ENCODE measurements at places on chromosomes 7 and 10.

- DNase-seq: no peak
Measured at GRCh38 chr7:112439476-112439875, 10.8 kb upstream of the IFRD1 start.

- no peak for DNase-seq
Measured at GRCh38 chr10:59847326-59847725, 59.0 kb downstream of the CCDC6 start.

- no peak for DNase-seq
Measured at GRCh38 chr7:158274404-158274811, 313.2 kb downstream of the PTPRN2 start.

GRCh38 chr10:133275684-133276092 is 980 bp downstream of the ADAM8 start:
- no peak for DNase-seq

DNA sequence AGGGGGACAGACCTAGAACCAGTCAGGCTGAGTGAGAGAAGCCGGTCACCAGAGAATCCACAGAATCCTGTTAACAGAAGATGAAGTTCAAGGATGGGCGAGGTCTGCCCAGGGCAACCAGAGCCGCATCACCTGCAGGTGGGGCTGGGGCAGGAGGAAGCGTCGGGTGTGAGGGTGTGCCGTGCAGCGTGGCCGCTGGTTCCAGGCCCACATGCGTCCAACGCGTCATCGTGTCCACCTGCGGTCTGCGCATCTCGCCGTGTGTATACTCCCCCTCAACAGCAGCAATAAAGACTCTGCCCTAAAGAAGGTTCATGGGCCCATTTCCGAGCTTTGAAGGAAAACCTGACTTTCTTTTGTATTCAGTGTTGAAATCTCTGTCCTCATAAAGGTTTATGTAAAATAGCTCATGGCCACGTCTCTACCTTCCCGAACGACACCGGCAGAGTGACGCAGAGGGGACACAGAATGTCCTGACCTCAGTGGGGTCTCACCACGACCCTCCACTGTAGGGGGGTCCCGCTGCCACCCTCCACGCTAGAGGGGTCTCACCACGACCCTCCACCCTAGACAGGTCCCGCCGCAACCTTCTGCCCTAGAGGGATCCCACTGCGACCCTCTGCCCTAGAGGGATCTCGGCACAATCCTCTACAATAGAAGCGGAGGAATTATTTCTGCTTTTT is 446.9 kb downstream of the PTPRN2 start:
- no peak for DNase-seq

GRCh38 chr7:47347816-47348385 is 234.0 kb downstream of the TNS3 start:
- no peak for DNase-seq

- no peak for DNase-seq
Measured at GRCh38 chr7:147547252-147547897, 1043.2 kb upstream of the C7orf33 start.

DNA sequence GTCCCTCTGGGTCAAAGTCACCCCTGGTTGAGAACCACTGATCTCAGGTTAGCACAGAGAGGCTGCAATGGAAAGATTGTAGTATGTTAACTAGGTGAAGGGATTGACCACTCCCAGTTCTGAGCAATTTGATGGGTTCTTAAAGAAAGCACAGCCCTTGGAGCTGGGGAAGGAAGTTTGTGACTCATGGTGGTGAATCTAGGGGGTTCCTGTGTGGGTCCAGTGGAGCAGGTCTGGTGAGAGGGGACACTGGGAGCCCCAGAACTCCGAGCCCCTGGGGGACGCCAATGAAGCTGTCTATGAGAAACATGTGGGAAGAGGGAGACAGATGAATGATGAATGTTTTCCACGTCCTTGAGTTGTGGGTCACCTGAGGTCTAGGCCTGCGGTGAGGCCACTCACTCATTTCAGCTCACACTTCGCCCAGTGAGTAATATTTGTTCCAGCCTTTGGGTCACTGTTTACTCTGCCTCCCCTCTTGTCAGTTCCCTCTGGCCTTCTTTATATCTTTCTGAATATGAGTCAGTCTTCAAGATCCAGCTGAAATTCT is 341.9 kb downstream of the LRMDA start:
- no peak for DNase-seq

- DNase-seq: no peak
Measured at GRCh38 chr10:128843972-128844371, 623.1 kb upstream of the MGMT start.

GRCh38 chr7:73623798-73624668 is at the start of gene MLXIPL:
Gene MLXIPL, minus strand, starts transcription at chr7:73624522. Its CDS starts 30 bp downstream, at chr7:73624492.
- DNase-seq: peak; percentile 26

- DNase-seq: no peak
Measured at GRCh38 chr10:7218968-7219367, 191.9 kb downstream of the SFMBT2 start.

DNA sequence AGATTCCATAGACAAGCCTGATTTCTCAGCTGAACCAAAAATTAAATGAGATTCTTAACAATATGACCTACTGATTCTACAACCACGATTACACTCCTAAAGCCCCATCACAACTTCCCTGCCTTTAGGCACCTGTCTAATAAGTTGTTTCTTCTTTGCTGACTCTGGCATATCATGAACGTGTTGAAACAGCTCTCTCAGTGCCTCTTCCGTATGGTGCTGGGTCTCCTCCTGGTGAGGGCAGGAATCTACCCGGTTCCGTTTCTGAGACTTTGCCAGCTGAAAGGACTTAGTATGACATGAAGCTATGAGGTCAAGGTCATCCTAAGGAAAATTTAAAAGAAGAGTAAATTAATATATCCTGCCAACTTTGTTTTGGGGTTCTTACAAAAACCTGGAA is 48.6 kb downstream of the ARHGAP19 start:
- DNase-seq: no peak

DNA sequence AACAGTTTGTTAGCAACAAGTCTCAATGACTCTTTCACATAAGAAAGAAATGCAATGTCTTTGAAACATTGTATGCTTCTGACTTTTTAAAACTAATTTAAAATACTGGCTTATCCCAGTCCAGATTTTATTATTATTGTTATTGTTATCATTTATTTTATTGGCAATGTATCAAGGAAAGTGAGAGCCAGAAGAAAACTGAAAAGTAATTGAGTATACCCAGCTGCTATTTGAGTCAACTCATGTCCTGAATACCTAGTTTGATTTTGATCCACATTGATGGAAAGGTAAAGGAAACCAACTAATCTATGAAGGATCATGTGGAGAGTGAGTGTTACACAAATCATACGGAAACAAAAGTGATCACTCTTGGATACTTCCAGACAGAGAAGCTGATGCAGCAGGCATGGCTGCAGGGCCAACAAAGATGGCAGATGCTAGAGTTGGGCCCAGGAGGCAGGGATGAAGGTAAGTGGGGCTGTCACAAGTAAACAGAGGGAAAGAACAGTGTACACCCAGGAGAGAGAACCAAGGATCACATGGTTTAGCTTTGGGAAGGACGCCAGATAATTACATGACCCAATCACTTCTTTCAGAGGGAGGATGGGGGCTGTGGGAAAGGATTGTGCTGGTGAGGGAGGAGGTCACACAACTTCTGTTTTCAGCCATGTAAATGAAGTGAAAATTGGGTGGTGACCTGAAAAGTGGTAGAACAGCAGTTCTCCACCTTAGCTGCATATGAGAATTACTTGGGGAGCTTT is 179.2 kb upstream of the NAMPT start:
- no peak for DNase-seq

GRCh38 chr7:33243319-33243881 is 114.0 kb downstream of the BBS9 start:
- no peak for DNase-seq

GRCh38 chr10:62155054-62155680 is 113.5 kb downstream of the RTKN2 start:
- DNase-seq: no peak

DNA sequence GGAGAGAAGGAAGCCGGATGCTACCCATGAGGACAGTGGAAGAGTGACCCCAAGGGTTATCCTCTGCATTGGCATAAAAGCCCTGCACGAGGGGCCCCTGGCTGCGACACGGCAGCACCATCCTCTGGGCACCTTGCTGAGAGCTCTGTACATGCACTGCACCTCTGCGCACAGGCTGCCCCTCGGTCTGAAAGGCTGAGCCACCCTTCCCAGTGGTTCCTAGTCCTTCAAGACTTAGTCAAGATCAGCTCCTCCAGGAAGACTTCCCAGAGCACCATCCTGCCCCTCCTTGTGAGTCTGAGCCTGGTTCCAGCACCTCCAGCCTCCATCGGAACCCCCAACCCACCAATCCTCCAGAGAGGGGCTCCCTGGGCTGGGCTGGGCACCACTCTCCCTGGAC is 37.9 kb upstream of the CNPY1 start:
- DNase-seq: no peak

DNA sequence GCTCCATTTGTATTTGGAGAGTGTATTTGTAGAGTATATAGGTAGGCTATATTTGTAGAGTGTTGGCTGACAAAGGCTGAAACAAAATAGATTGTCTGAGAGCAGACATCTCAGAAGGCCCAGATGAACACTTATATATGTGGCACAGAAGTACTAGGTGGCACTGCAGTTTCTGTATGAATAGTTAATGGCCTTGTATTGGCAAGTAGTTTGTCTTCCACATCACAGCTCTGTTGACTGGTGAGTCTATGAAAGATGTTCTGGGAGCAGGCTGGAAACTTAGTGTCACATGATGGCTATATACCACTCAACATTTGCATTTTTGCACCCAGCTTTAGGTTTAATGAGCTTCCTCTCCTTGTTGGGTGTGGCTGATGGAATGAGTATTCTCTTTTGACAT is 51.9 kb downstream of the CCNY start:
- DNase-seq: no peak

- no peak for DNase-seq
Measured at GRCh38 chr10:33773253-33773573, 438.7 kb upstream of the NRP1 start.

- no peak for DNase-seq
Measured at GRCh38 chr7:101308245-101309085, 13.1 kb downstream of the IFT22 start.

DNA sequence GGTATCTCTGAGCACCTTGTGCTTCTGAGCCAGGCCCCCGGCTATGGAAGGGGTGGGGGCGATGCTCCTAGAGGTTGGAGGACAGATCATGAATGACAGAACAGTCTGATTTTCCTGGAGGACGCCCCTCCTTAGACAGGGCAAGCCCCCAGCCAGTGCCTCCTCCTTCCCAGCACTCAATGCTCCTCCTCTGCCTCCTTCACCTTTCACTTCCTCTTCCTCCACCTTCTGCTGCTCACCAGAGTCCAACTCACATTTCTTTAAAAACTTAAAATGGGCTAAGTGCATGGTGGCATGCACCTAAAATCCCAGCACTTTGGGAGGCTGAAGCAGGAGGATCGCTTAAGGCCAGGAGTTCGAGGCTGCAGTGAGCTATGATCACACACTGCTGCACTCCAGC is 71.1 kb upstream of the CUX1 start:
- DNase-seq: no peak

GRCh38 chr7:88116235-88116795 is 103.5 kb downstream of the SRI start:
- no peak for DNase-seq

GRCh38 chr10:101120884-101121653 is 10.0 kb upstream of the TLX1 start:
- DNase-seq: no peak

DNA sequence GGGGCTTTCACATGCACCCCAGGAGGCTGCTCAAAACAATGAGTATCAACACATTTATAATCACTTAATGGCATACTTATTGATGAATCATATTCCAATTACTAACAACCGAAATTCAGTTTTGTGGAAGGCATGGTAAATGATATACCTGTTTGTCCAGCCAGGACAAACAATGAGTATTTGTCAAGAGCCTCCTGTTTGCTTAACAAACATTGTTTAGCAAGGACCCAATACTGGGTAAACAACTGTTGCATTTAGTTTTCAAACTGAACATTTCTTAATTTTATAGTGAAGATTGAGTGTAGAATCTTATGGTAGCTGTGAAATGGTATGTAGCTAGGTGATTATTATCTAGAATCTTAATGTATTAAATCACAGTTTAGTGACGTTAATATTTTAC is 473.7 kb downstream of the ATRNL1 start:
- DNase-seq: no peak

- no peak for DNase-seq
Measured at GRCh38 chr7:1052031-1052818, 7.9 kb downstream of the GPR146 start.

- no peak for DNase-seq
Measured at GRCh38 chr7:151076863-151077704, 3.5 kb downstream of the FASTK start.

- DNase-seq: no peak
Measured at GRCh38 chr10:89946106-89946505, 244.7 kb downstream of the KIF20B start.

DNA sequence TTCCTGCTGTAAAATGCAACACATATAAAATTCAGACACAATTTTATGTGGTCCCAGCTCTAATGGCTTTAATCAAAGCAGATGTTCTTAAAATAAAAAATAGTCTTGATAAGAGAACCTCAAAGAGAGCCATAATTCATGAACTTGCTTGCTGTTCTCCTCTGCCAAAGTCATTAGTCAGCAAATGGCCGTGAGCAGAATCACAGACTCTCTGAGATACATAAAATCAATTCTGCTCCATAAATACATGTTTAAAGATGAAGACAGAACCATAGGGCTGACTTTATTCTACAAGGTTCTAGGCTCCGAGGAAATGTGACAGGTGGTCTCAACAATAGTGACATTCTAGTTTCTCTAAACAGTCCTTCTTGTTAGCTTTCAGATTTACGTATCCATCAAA is 29.8 kb downstream of the HSPA12A start:
- no peak for DNase-seq

GRCh38 chr10:44070282-44070681 is 314.6 kb downstream of the CXCL12 start:
- DNase-seq: no peak

DNA sequence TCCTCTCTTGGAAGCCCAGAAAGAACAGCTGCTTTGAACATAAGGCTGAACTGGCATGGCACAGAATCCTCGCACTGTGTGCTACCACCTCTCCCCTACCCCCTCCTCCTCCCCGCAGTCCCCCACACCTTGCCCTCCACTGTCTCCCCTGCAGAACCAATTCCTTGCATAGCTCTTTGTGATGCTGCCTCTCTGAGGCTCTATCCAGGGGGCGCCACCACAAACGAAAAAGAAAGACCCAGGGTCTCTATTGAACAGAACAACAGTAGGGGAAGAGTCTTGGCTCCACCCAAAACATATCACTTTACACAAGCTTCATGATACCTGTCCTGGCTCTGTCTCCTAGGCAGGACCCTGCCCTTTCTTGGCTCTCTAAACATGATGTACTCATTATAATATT is 26.2 kb upstream of the EBLN1 start:
- no peak for DNase-seq

Measured in stimulated activated CD8-positive, alpha-beta memory T cell treated with anti-CD3 and anti-CD28 coated beads, Interleukin-4, amount 100 ng/mL, for 4 hours (primary cell).